ENCODE measurements at places on chromosomes 6 and 20.

- DNase-seq = no peak
Observed at GRCh38 chr6:79335133-79335674, 100.7 kb upstream of the HMGN3 start.

- DNase-seq = no peak
Observed at GRCh38 chr6:13013681-13014503, 297.3 kb downstream of the PHACTR1 start.

DNA sequence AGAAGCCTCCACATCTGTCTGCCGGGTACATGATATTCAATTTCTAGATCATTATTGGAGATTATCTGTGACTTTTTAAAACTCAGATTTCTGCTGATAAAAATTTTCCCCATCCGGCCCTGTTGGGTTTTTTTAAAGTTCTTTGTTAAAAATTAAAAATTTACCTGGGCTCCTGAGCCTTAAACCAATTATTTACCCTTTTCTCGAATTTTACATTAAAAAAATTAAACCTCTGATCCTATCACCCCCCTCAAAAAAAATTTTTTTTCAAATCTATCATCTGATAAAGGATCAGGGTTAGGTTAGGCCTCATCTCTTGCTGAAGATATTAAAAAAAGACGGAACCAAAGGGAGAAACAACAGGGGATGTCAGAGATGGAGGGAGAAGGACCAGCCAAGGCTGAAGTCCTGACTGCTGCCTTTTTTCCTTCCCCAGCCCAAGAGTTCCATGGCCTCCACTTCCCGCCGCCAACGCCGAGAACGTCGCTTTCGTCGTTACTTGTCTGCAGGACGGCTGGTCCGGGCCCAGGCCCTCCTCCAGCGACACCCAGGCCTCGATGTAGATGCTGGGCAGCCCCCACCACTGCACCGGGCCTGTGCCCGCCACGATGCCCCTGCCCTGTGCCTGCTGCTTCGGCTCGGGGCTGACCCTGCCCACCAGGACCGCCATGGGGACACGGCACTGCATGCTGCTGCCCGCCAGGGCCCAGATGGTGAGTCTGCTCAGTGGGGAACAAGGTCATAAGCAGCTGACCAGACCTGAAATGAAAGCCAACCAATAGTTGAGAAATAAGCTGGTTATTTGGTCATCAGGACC is 527 bp downstream of the NFKBIL1 start:
- DNase-seq = no peak

- DNase-seq = peak; percentile 4
Observed at GRCh38 chr6:132763269-132763668, 5.6 kb upstream of the VNN2 start.

DNA sequence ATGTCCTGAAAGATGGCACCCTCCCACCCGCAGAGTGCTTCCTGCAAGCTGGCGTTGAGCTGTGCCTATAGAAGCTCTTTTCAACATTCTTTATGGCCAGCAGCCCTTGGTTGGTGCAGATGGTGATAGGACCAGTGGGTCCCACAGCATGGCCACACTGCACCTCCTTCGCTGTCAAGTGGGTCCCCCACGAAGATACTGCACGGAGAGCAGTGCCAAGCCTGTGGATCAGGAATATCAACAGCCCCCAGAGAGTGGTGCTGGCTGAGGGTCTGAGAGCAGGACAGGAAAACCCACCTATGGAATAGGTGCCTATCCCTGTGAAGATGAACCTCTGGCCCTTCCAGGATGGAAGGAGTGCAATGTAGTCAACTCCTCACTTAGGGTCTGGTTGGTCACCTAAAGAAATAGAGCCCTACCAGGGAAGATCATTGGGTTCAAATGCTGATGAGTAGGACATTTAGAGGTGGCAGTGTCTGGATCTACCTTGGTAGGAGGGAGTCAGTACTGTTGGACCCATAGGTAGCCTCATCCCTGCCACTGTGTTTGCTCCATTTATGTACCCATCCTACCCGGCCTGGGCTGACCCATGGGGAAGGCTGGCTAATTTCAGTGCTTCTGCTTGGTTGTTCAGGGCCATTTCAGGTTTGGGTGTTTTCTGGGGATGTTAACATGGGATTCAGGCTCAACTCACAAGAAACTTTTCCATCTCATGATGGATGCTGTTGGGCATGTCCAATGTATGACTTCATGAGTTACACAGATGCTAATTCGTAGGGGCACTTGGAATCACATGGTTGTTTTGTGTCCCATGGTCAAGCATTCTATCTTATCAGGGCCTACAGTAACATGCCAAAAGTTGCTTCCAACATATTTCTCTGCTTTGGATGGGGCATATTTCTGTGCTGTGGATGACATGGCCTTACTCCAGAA is 33.4 kb upstream of the MICB start:
- DNase-seq = no peak

DNA sequence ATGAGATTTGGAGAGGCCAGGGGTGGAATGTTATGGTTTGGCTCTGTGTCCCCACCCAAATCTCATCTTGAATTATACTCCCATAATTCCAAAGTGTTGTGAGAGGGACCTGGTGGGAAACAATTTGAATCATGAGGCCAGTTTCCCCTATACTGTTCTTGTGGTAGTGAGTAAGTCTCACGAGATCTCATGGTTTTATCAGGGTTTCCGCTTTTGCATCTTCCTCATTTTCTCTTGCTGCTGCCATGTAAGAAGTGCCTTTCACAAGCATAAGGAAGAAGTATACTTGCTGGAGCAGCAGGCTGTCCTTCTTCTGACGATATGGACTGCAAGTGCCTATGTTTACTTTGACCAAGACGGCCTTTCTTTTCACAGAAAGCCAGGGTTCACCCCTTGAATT is 270.5 kb downstream of the ESR1 start:
- DNase-seq = no peak

DNA sequence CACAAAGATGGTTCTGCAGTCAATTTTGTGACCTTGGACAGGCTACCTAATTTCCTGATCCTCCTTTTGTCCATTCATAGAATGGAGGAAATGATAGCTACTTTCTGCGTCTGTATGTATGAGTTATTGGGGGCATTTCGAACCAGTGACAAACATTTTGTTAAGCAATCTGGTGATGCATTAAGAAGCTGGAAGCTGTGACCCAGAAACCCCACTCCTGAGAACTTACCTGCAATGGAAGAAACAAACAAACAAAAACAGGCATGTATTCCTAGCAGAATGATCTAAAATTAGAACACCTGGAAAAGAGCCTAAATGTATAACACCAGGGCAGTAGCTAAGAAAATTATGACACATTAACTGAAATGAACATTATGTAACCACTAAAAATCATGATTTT is 33.4 kb upstream of the PRND start:
- DNase-seq = no peak

DNA sequence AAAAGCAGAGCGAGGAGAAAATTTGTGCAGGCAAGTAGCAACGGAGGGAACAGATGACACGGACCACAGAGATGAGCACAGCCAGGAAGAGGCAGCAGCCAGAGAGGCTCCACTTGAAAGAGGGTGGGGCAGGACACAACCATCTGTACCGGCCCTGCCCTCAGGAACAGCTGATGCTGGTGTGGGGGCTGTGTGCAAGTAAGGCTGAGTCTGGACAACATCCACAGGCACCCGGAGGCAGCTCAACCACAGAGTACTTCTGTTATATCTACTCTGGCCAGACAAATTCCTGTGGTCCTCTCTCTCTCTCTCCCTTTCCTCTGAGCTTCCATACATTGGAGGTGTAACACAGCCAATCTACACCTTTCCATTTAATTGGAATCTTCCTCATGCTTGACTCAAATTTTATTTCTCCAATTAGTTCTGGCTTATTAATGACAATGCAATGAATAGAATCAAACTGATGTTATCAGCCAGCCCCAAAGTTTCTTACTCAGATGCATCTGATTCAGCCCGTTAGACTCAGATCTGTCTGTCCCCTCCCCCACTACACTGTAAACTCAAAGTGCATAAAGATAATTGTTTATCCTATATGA is 24.9 kb downstream of the KIF13A start:
- no peak for DNase-seq

- no peak for DNase-seq
Observed at GRCh38 chr20:61891476-61891875, 174.2 kb downstream of the TAF4 start.

GRCh38 chr6:83062225-83062624 is 3.4 kb downstream of the UBE3D start:
- no peak for DNase-seq

GRCh38 chr6:5206920-5207561 is 53.7 kb downstream of the LYRM4 start:
- DNase-seq = no peak

DNA sequence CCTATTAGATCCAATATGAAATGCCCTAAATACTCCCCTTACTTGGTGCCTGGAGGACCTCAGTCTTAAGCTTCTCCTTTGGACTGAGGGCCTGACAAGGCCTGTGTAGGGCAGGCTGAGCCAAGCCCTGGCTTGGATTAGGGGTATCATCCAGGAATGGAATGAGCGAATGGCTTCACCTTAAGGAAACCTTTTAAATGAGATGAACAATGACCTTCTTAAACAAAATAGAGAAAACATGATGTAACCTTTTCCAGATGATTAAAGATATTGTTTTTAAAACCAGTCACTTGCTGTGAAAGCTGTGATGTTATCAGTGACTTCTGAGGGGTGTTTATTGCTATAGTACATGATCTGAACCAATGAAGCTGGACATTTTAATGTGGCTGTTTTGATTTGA is 55.5 kb downstream of the TRAF3IP2 start:
- DNase-seq = no peak
